ENCODE measurements at places on chromosomes 7 and 10.

DNA sequence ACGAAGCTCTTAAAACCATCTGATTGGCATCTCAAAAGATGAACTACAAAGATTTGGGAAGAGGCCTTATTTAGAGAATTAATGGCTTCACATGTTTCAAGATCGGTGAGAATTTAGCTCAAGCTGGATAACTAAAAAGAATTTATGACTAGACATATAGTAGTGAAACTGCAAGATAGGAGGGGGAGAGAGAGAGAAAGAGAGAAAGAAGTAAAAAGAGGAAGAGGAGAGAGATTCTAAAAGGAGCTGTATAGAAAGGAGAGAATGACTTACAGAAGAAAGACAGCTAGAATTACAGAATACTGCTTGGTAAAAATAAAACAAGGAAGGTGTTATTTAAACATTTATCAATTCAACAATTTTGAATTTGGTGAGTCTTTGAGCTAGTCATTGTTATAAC is 592.3 kb downstream of the SH2D4B start:
- no peak for DNase-seq

GRCh38 chr10:69179089-69179742 is 818 bp upstream of the SUPV3L1 start:
- DNase-seq = peak; percentile 12

DNA sequence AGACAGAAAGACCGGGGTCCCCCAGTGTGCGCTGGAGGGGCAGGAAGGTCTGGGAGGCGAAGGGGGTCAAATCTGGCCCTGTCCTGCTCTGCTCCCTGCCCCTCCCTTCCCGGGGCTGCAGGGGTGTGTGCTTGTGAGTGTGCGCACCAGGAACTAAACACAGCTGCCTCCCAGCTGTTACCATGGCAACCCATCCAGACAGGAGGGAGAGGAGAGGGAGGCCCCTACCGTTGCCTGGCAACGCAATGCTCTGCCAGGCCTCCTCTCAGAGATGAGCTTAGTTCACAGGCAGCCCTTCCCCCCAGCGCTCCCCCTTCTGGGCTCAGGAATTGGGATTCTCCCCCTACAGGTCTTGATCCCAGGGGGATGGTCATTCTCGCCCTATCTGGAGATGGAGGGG is 6.1 kb downstream of the NYAP1 start:
- DNase-seq = peak; percentile 98

DNA sequence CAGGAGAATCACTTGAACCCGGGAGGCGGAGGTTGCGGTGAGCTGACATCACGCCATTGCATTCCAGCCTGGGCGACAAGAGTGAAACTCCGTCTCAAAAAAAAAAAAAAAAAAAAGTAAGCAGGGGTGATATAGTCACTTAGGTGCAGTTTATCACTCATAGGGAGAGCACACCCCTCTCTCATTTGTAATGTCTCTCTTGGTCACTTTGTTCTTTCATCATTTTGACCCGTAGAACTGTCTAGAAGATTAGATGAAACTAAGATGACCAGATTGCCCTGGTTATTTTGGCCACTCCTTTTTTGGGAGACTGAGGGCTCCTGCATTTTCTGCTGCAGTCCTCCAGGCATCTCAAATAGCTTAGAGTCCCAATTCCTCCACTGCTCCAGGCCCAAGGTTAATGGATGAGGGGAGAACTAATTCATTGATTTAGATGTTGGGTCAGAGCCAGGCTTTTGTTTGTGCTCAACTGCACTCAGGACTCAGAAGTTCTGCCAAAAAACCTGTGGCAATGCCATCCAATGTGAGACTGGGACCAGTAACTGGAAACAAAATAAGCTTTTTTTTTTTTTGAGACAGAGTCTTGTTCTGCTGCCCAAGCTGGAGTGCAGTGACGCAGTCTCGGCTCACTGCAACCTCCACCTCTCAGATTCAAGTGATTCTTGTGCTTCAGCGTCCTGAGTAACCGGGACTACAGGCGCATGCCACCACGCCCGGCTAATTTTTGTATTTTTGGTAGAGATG is 50.0 kb upstream of the CAMK1D start:
- peak; percentile 36 for DNase-seq

- no peak for DNase-seq
Observed at GRCh38 chr7:2169923-2170575, 62.7 kb downstream of the MAD1L1 start.

- DNase-seq = no peak
Observed at GRCh38 chr10:86708783-86709380, 40.6 kb downstream of the LDB3 start.

GRCh38 chr7:37341033-37341630 is 107.5 kb downstream of the ELMO1 start:
- DNase-seq = no peak

DNA sequence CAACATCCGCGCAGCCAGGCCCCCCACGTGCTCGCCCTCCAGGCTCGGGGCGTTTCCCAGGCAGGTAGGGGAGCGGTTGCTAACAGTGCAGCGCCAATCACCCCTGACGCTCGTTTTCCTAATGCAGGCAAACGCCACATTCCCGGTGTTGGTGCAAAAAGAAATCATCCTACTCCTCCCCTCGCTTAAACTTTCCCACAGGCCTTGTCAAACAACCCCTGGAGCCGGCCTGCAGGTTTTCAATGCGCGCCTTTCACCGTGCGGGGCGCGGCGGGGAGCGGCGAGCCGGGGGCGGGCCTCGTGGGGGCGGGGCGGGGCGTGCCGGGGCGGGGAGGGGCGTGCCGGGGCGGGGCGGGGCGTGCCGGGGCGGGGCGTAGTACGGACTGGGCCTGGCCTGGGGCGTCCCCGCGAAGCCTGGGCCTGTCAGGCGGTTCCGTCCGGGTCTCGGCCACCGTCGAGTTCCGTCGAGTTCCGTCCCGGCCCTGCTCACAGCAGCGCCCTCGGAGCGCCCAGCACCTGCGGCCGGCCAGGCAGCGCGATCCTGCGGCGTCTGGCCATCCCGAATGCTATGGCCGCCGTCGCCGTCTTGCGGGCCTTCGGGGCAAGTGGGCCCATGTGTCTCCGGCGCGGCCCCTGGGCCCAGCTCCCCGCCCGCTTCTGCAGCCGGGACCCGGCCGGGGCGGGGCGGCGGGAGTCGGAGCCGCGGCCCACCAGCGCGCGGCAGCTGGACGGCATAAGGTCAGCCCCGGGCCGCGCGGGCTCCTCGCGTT is at the start of gene ECHDC3:
Gene ECHDC3 (plus strand): TSS at position 374 of the 770 bp plus-strand sequence. CDS start 195 bp downstream, at position 569.
- peak; percentile 92 for DNase-seq

GRCh38 chr7:120229084-120229483 is 43.9 kb upstream of the KCND2 start:
- no peak for DNase-seq

GRCh38 chr10:107442035-107442505 is 277.6 kb upstream of the SORCS1 start:
- no peak for DNase-seq

DNA sequence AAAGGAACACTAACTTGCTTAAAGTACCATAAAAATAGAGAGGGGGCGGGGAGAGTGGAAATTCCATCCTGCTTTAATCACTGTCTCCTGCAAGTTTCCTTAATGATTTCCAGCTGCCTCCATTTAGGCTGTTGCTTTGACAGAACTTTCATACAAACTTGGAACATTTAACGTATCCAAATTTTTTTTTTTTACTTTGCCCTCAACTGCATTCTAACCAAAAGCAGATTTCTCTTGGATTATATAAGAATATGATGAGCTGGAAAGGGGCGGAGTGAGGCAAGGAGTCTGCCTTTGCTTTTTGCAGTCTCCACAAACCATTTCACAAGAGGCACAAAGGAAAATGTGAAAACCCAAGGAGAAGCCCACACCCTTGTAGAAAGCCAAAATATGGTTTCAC is 46.6 kb upstream of the COL1A2 start:
- DNase-seq = peak; percentile 12

DNA sequence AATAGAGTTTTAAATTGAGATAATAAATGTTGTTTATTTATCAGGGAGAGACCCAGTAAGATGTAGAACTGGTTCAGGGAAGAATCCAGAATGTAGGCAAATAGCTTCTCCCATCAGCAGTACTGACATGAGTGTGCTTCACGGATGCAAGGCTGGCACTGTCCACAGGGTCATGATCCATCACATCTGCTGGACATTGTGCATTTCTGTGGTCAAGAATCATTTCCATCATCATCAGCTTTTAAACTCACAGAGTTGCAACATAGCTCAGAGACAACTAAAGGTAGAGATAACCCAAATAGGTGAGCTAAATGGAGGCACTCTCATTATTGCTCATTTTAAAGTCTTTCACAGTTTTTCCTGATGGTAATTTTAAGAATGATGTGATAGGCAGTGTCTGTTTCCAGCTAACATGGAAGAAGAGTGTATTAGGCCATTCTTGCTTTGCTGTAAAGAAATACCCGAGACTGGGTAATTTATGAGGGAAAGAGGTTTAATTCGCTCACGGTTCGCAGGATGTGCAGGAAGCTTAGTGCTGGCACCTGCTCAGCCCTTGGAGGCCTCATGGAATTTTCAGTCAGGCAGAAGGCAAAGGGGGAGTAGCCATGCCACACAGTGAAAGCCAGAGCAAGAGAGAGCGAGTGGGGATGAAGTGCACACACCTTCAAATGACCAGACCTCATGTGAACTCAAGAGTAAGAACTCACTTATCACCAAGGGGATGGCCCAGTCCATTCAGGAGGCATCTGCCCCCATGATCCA is 80.8 kb downstream of the INPP5A start:
- no peak for DNase-seq

- no peak for DNase-seq
Observed at GRCh38 chr7:91325726-91326125, 61.5 kb downstream of the FZD1 start.

GRCh38 chr10:124545351-124546054 is 83.9 kb downstream of the LHPP start:
- DNase-seq = no peak

GRCh38 chr7:1937252-1937605 is 267.2 kb downstream of the ELFN1 start:
- DNase-seq = no peak

- DNase-seq = no peak
Observed at GRCh38 chr7:29435167-29435566, 128.5 kb upstream of the PRR15 start.

DNA sequence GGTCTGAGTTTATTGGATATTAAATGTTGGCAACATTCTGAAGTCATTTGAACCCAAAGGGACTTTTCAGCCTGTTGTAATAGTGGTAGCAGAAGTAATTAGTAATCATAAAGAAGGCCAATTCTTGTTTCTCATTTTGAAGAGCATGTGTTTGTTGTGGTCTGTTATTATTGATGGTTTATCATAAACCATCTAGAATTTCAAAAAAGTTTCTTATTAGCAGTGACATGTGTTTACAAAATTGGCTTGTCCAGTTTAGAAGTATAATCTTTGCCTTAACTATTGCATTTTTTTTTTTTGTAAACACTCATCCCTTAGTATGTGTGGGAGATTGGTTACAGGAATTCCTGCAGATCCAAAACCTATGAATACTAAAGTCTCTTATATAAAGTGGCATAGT is 177.8 kb downstream of the BBS9 start:
- no peak for DNase-seq

DNA sequence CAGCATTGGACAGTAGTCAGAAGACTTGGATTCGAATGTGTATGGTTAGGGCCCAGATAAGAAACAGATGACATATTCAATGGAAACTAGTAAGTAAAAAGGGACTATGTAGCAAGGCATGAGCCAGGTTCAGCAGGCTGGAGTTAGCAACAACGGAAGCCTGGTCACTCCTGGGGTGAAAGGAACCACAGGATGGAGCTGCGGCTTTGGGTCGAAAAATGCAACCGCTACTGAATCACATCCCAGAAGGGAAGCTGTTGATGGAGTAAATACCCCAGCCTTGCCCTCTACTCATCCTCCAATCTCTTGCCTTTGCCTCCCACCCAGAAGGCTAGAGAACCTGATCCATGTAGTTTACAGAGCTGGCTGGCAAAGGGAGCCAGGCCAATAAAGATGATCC is 37.5 kb upstream of the EGR2 start:
- DNase-seq = no peak

GRCh38 chr7:82631998-82632397 is 188.4 kb upstream of the CACNA2D1 start:
- no peak for DNase-seq

GRCh38 chr10:60413306-60414012 is 23.8 kb upstream of the ANK3 start:
- DNase-seq = no peak

- no peak for DNase-seq
Observed at GRCh38 chr10:70274643-70275042, 9.2 kb downstream of the NPFFR1 start.

DNA sequence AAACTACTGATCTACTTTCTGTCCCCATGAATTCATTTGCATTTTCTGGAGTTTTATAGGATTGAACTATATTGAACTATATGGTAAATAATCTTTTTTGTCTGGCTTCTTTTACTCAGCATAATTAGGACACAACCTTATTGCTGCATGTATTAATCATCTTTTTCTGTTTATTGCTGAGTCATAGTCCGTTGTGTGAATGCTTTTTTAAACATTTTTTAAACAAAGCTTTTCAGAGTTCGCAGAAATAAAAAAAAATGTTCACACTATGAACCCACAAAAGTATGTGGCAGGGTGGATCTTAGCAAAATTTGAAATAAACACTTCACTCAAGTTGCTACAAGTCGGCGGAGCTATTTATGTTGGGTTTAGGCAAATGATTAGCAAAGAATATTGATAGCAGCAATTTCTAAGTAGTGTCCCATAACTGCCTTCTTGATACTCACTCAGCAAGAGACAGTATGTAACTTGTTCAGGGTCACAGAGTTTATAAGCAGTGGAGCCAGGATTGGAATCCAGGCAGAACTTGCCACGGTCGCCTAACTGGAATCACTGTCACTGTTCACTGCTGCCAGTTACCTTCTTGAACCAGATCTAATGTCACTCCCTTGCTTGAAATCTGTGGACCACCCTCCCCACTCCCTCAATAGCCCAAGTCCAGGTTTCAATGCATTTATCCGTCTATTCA is 5.6 kb downstream of the CH25H start:
- DNase-seq = no peak

DNA sequence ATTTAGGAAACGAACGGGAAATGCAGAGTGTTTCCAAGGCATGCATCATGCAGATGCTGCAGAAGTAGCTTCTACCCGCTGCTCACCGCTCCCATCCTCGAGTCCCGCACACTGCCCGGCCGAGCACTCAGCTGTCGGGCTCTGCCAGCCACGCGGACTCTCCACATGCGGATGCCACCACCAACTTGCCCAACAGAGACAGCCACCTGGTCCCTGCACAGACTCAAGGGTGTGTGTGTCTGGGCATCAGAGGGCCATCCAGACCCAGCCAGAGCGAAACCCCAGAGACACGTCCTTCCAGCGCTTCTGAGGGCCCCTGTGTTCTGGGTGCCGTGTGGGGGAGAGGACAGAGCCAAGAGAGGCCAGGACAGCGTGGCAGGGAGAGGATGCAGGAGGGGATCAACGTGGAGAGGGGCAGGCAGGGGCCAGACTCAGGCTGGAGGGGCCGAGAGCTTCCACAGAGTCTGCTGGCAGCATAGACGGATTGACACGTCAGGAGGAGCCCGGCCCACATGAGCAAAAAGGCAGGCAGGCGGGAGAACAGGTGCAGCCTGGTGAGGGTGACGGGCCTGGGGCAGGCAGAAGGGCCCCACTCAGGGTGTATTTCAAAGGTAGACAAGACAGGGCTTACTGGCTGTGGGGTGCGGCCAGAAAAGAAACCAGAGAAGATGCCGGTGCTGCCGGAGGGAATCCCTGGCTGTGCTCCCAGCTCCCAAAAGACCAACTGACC is 18.3 kb downstream of the GPER1 start:
- no peak for DNase-seq
